Progenitor cell of endocrine pancreas (in vitro differentiated cells): ENCODE measurements at places on chromosomes 13 and 19. TPM values are rescaled to one million over a fixed set of nuclear protein-coding genes. Genes with fewer than 3 reads are reported as not detected.
A peak's percentile ranks its signal among the peaks of the same experiment; 100 is the strongest.

DNA sequence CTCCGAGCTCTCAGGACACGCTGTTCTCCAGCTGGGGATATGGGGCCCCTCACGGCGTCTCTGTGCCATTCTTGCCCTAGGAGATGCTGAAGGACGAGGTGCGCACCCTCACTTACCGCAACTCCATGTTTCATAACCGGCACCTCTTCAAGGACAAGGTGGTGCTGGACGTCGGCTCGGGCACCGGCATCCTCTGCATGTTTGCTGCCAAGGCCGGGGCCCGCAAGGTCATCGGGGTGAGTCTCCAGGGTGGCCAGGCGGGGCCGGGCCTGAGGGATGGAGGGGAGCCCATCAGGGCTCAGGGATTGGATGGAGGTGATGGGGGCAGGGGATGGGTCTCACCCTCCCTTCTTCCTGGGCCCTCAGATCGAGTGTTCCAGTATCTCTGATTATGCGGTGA lies 4.8 kb downstream of the PRMT1 start:
- H3K27me3 ChIP-seq = no peaks in the 10 kb centered on the region
- peaks cover 22% of the 10 kb centered on the region for H3K36me3 ChIP-seq
- H3K27ac ChIP-seq = no peak overlapping the region
- peaks cover 17% of the 10 kb centered on the region for H3K4me1 ChIP-seq
- DNase-seq = no peak
- H3K4me3 ChIP-seq = no peak overlapping the region

ZNF136 gene
- 15.3 and 15.6 TPM in 2 replicates for total RNA-seq

DNA sequence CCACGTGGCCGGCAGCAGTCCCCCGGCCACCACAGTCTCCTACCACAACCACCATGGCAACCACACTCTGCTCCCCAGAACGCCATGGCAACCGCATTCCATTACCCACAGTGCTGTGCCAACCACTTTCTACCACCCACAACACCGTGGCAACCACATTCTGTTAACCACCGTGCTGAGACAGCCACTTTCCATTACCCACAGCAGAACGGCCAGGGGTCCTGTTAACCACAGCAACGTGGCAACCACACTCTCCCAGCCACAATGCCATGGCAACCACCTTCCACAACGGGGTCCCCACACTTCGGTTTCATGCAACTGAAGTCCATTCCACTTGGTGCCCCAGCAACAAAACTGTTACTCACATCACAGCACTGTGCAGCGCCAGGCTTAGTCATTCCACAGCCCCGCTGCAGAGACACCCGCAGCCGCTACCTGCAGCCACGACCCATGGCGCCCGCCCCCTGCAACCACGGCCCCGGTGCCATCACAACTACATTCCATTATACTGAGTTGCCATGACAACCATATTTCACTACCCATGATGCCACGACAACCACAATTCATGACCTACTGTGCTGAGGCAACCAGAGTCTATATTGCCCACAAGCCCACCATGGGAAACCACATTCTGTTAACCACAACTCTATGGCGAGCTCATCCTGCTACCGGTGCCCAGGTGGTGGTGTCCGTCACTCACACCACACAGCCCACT lies 10.0 kb downstream of the DPF1 start:
- no peak overlapping the region for H3K4me3 ChIP-seq
- DNase-seq = no peak
- peaks cover 12% of the 10 kb centered on the region for H3K4me1 ChIP-seq
- H3K36me3 ChIP-seq = peaks cover 7% of the 10 kb centered on the region
- H3K27ac ChIP-seq = no peak overlapping the region
- H3K27me3 ChIP-seq = peaks cover 18% of the 10 kb centered on the region

GRCh38 chr13:41111454-41111853 lies 21.1 kb downstream of the KBTBD6 start:
- peak overlapping the region; percentile 73 for H3K27ac ChIP-seq
- H3K4me1 ChIP-seq = peaks cover 6% of the 10 kb centered on the region
- no peak for DNase-seq

- peaks cover 2% of the 10 kb centered on the region for H3K4me1 ChIP-seq
- peaks cover 9% of the 10 kb centered on the region for H3K27me3 ChIP-seq
- no peak overlapping the region for H3K27ac ChIP-seq
- DNase-seq = no peak
- H3K36me3 ChIP-seq = no peaks in the 10 kb centered on the region
Measured at GRCh38 chr13:91922969-91923592, 524.7 kb downstream of the GPC5 start.

DNA sequence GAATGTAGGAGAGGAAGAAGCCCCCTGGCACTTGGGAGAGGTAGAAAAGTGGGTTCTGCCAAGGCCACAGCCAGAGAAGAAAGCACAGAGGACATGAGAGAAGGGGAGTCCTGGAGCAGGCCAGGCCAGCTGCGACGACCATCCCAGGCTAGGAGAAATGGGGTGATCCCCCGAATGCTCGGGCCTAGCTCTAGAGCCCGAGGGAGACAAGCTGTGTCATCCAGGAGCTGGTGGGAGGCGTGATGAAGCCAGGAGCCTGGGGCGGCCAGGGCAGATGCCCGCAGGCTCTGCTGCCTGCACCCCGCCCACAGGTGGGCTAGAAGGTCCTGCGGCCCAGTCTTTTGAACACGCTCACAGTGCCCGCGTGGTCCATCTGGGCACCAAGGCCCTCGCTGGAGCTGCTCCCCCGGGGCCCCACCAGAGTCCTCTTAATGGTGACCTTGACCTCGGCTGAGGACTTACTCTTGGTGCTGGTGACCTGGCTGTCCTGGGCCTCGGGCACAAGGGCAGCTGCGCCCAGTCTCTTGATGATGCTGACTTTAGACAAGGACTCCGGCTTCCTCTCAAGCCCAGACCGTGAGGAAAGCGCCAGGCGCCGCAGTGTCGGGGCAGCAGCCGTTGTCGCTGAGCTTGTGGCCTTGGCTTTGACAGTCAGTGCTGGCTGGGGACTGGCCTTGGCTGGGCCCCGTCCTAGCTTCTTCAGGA lies 26.5 kb downstream of the C19orf47 start:
- H3K36me3 ChIP-seq = peaks cover 25% of the 10 kb centered on the region
- H3K4me1 ChIP-seq = no peaks in the 10 kb centered on the region
- no peak overlapping the region for H3K4me3 ChIP-seq
- no peaks in the 10 kb centered on the region for H3K27me3 ChIP-seq
- no peak overlapping the region for H3K27ac ChIP-seq
- DNase-seq = no peak

- peaks cover 7% of the 10 kb centered on the region for H3K36me3 ChIP-seq
- no peak overlapping the region for H3K4me3 ChIP-seq
- H3K27me3 ChIP-seq = no peaks in the 10 kb centered on the region
- no peaks in the 10 kb centered on the region for H3K4me1 ChIP-seq
- no peak for DNase-seq
Measured at GRCh38 chr13:18992791-18993190, 188.8 kb downstream of the TUBA3C start.

DNA sequence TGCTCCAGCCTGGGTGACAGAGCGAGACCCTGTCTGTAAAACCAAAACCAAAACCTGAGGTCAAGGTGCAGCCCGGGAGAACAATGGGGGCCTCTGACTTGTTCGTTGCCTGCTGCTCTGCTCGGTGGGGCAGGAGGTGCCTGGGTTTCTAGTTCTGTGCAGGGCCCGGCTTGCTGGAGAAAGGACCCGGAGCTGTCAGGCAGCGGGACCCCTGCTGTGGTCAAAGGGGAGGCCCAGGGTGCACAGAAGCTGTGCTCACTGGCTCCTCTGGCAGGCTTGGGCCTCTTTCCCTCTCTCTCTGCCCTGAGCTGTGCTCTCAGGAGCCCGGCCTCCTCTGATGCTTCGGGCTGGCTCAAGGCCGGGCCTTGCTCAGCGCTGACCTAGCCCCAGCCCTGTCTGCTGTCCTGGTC lies 3.5 kb downstream of the LRP3 start:
- no peaks in the 10 kb centered on the region for H3K4me1 ChIP-seq
- peaks cover 5% of the 10 kb centered on the region for H3K36me3 ChIP-seq
- H3K27ac ChIP-seq = no peak overlapping the region
- H3K27me3 ChIP-seq = peaks cover 9% of the 10 kb centered on the region

- peaks cover 73% of the 10 kb centered on the region for H3K36me3 ChIP-seq
- no peak overlapping the region for H3K27ac ChIP-seq
- no peak for DNase-seq
- no peaks in the 10 kb centered on the region for H3K4me1 ChIP-seq
Measured at GRCh38 chr19:56377105-56377924, 16.0 kb downstream of the ZNF582 start.
